ENCODE measurements at places on chromosomes 3 and 15. TPM values are rescaled to one million over a fixed set of nuclear protein-coding genes. Genes with fewer than 3 reads are reported as not detected.

DNA sequence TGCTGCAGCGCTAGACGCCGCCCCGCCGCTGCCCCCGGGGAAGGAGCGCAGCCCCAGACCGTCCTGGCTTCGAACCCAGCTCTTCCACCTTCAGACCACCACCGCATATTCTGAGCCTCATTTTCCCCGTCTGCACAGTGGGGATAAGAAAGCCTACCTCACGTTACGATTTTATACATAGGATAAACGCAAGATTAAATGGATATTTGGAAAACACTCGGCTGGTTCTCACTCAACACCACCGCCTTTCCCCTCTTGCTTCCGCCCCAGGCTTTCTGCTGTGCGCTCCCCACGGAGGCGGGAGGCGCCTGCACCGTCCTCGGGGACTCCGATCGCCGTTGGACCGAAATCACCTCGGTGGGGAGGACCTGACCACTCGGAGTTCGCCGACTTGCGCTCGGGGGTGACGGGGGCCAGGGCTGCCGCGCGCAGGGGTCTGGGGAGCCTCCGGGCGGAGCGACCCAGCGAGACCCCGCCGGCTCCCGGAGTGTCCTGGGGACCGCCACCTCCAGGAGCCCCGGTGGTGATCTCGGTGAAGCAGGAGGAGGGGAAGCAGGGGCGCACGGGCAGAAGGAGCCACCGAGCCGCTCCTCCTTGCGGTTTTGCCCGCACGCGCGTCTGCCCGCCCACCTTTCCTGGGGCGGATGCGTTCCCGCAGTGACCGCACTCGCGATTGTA, 4.0 kb downstream of the FBXL22 start:
- H3K4me1 ChIP-seq: peaks cover 17% of the 10 kb centered on the region
- H3K4me3 ChIP-seq: peak overlapping the region; percentile 87
- DNase-seq: no peak
- peaks cover 37% of the 10 kb centered on the region for H3K27me3 ChIP-seq

DNA sequence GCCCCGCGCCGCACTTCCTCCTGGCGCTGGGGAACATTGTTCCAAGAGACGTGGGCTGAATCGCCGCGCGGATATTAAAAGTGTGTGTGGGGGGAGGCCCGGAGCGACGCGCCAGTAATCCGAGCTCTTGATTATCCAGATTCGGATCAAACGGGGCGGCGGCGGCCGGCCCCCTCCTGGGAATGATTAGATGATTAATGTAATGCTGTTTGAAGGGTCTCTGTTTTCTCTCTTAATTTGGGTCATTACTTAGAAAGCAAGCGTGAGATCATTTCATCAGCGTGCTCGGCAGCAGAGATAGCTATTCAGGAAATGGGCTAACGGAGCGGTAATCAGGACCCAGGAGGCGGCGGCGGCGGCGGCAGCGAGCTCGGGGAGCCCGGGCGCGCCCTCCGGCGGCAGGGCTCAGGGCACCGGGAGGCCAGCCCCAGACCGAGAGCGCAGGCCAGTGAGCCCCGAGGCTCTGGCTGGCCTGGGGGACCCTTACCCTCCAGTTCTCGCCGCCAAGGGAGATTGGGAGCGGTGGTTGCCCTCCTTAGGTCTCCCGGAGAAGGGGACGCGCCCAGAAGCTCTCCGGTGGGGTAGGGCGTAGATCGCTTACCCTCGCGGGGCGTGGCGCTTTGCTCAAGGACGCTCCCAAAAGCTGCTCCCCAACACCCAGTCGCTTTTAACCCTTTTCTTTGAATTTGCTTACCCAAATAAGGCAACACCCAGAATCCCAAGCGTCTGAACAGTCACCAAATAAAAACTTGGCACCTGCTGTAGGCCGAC, 4.5 kb downstream of the FEZF2 start:
- H3K4me3 ChIP-seq: peak overlapping the region; percentile 21
- H3K36me3 ChIP-seq: no peaks in the 10 kb centered on the region
- no peak for DNase-seq
- H3K27ac ChIP-seq: no peak overlapping the region

DNA sequence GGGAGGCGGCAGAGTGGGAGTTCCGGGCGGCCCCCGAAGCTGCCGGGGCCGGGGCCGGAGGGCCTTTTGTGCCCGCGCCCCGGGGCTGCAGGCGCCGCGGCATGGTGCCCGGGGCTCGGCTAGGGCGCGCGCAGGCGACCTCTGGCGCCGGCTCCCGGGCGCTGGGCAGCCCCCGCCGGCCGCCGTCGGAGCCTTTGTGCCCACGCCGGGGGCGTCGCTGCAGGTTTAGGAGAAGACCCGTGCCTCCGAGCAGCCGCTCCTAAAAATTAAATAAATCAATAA, 299 bp downstream of the PAQR9 start:
- peak overlapping the region; percentile 73 for H3K4me3 ChIP-seq
- no peak for DNase-seq
- H3K27ac ChIP-seq: no peak overlapping the region
- H3K4me1 ChIP-seq: peaks cover 8% of the 10 kb centered on the region

DNA sequence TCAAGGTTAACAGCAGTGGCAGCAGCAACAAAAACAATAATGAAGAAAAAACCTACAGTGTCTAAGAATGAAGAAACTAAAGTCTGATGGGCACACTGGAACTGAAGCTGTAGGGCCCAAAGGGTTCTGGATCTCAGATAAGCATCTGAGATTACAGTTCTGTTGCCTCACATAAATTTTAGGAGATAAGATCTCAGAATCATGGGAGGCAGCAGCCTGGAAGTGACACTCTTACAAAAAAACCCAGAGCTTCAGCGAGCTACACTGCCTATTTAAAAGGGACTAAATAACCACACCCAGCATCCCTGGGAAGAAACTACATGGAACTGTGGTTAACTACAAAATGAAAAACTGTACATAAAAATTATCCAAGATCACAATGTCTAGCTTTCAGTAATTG, 61.2 kb downstream of the PLD1 start:
- H3K36me3 ChIP-seq: no peaks in the 10 kb centered on the region
- no peak for DNase-seq
- peaks cover 24% of the 10 kb centered on the region for H3K4me1 ChIP-seq
- no peak overlapping the region for H3K4me3 ChIP-seq

DNA sequence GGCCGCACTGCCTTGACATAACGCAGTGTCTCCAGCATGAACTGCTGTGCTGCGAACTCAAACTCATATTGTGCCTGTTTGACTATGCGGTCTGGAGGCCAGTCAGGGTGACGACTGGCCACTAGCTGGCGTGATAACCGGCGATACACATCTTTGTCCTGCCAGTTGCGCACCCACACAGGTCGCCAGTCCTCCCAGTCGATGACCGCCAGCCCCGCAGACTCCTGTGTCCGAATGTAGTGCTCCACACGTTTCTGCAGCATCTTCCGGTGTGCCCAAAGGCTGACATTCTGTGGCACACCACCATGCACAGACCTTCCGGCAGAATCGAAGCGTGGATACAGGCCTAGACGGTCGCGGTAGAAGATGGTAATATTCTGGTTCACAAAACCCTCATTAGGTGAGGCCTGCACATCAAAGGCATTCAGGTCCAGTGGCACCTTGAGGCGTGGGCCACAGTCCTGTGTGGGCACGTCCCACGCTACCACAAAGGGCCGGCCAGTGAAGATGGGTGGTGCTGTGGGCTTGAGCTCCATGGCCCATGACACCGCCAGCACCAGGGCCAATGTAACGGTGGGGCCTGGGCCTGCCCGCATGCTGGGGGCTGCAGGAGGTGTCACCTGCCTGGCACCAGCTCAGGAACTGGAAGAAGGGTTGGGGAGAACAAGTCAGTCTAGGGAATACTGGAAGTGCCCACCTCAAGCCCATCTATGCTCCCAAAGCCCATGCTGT, 2.5 kb downstream of the HYAL2 start:
- no peak for DNase-seq
- H3K4me1 ChIP-seq: peaks cover 56% of the 10 kb centered on the region
- H3K4me3 ChIP-seq: peak overlapping the region; percentile 88
- no peaks in the 10 kb centered on the region for H3K27me3 ChIP-seq

The HRH1 gene
- total RNA-seq: 0.31 TPM

The ARNT2 gene
- 20.2 TPM for total RNA-seq

DNA sequence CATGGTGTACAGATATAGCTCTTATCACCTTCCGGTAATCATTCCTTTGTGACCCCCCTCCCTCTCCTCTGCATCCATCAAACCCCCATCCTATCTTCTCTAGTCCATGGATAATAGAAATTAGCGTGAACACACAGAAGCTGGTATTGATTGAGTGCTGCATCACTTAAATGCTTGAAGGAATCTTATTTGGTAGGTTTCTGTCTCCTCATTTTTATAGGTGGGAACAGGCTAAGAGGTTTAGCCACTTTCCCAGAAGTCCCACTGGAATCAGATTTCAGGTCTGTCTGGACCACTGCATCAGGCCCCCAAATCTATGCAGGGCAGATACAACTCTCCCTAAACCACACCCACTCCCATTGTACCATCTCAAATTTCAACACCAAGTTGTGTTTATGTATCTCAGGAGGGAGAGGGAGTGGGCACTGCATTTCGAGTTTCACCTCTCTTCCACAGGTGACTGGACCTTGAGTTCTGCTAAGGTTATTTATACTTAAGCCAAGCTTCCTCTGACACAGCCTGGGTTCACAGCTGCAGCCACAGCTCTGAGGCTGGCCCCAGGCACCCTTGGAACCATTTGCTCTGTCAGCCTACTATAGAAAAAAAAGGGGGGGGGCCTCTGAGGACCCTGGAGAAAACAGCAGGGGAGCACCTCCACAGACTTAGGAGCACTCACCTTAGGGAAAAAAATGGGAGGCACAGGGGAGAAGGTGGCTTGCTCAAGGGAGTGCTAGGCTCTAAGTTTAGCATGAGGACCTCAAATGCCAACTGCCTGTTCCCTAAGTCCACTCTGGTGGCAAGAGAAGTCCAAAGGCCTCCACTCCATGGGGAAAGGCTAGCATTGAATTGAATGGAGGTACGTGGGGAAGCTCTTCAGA, 2.1 kb upstream of the NMB start:
- peak overlapping the region; percentile 33 for H3K27ac ChIP-seq
- H3K4me1 ChIP-seq: peaks cover 12% of the 10 kb centered on the region
- DNase-seq: no peak
- H3K36me3 ChIP-seq: peaks cover 8% of the 10 kb centered on the region
- H3K27me3 ChIP-seq: peaks cover 5% of the 10 kb centered on the region

DNA sequence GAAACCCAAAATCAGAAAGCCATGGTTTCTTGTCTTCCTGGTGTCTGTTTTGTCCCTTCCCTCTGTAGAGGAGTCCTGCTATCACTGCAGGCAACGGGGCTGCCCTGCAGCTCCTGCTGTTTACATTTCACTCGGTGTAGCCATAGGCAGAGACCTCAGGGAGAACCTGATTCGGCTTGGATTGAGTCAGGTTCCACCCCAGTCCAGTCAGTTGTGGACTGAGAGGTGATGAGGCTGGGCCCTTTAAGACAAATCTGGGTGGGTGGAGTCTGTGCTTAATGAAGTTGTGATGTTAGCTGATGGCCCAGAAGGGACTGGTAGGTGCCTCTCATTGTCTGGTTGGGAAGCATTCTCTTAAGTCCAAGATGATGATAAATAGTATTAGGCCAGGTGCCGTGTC, 35.7 kb downstream of the FLNB start:
- DNase-seq: no peak
- H3K27ac ChIP-seq: no peak overlapping the region
- no peak overlapping the region for H3K4me3 ChIP-seq
- H3K4me1 ChIP-seq: peaks cover 69% of the 10 kb centered on the region
- no peaks in the 10 kb centered on the region for H3K27me3 ChIP-seq

- H3K27me3 ChIP-seq: no peaks in the 10 kb centered on the region
- peak overlapping the region; percentile 51 for H3K27ac ChIP-seq
- no peak for DNase-seq
- peaks cover 12% of the 10 kb centered on the region for H3K36me3 ChIP-seq
- peaks cover 8% of the 10 kb centered on the region for H3K4me1 ChIP-seq
Observed at GRCh38 chr15:64493641-64494040, 33.3 kb downstream of the ZNF609 start.

The CHDH gene
- 3.9 TPM for total RNA-seq

The NTRK3 gene
- total RNA-seq: 2.1 TPM

DNA sequence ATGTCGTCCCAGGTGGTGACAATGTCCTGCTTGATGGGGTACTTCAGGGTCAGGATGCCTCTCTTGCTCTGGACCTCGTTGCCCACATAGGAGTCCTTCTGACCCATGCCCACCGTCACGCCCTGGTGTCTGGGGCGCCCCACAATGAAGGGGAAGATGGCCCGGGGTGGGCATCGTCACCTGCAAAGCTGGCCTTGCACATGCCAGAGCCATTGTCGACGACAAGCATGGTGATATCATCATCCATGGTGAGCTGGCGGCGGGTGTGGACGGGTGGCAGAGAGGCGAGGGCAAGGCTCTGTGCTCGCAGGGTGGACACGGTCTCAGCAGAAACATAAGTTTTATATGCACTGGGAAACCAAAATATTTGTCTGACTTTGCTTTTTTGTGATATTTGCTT, 163.1 kb downstream of the WDR76 start:
- DNase-seq: no peak
- no peaks in the 10 kb centered on the region for H3K27me3 ChIP-seq
- H3K4me3 ChIP-seq: no peak overlapping the region
- H3K36me3 ChIP-seq: no peaks in the 10 kb centered on the region

DNA sequence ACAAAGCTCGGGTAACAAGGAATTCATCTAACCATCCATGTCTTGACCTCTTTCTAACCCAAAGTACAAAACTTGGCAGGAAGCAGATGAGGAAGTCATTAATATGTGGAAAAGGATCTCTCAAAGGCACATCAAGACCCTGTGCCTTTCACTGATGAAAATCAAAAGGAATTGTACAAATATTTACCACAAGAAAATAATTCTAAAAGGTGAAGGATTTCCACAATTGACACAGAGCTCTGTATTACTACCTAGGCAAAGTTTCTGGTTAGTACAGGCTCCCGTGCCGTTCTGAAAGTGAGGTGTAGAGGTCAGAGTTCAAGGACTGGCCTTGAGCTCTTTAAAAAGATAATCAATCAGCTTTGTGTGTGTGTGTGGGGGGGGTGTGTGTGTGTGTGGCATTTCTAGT, 239.7 kb upstream of the ICE2 start:
- no peak for DNase-seq
- H3K36me3 ChIP-seq: no peaks in the 10 kb centered on the region
- no peak overlapping the region for H3K4me3 ChIP-seq

The PARP15 gene
- 0.27 TPM for total RNA-seq

The BLM gene
- total RNA-seq: 11.2 TPM

DNA sequence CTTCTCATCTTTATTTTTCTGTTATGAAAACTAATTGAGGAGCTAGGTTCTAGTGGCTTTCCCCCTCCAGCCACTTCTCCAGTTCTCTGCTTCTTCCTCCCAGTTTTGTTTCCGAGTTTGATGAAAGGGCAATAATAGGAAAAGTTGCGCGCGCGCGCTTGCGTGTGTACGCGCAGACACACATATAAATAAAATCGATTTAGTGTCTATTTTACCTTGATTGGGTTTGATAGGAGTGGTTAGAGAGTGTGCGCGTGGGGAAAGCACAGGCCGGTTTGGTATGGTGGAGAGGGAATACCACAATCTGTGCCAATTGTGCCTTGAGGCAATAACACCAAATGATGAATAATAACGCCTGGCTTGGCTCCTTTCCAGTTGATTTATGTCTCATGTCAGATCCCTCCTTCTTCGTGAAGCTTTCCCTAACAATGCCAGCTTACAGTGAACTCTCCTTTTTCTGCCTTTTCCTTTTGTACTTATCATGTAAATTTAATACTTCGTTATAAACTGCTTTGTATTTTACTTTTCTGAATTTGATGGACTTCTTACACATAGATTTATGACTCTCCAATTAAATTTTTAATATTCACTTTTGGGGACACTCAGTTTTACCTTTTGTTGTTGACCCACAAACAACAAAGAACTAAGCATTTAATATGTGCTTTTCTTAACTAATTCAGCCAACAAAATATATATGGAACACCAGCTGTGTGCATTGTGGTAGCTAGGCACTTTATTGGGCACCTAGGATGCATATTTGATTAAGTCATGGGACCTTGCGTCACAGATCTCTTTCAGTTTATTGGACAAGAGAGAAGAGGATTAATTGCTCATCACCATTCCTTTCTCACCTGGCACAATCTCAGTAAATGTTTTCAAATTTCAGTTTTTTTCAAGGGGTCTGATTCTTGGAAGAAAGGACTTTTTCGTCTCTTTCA, 1.7 kb downstream of the TIPARP start:
- peaks cover 17% of the 10 kb centered on the region for H3K36me3 ChIP-seq
- peaks cover 32% of the 10 kb centered on the region for H3K4me1 ChIP-seq
- H3K27ac ChIP-seq: peak overlapping the region; percentile 86
